ENCODE measurements at places on chromosomes 7 and 10.

DNA sequence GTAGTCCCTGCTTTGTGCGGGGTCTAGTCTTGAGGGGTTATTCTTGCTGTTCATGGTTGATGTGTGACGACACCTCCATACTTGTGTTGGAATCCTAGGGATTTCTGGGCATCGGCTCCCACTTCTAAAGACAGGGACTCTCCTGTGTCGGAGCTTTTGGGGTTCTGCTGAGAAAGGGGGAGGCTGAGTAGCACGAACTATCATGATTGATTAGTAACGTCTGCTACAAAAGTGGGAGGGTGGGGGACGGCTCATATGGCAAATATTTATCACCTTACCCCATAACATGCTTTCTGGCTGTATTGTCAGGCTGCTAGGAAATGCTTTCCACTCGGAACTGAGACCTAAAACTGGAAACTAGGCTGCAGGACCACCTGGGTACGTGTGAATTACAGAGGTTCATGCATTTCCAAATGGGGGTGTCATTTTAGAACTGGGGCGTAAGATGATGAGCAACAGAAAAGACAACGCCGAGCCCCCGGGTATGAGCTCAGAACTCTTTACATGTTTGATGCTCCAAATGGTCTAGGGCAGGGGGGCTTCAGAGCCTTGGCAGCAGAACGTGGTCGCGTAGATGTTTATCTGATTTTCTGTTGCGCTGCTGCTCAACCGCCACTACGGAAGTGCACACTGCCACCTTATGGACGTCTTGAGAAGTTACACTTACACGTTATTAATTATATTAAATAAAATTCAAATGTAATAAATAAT is 15.1 kb upstream of the NME8 start:
- peak; percentile 44 for DNase-seq

DNA sequence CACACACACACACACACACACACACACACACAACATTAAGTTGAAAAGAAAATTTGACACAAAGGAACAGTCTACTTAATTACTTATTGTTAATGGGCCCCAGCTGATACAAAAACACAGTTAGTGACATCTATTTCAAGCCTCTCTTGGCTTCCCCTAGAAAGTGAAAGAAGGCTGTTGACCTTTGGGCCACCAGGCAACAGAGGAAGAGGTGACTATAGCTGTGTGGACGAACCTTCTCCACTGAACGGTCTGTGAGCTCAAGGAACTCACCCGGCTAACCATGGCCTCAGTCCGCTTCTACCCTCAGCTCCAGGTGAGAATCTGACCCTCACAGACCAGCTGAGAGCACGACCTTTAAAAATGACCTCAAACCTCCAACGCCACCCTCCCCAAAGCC is 32.9 kb upstream of the CALN1 start:
- DNase-seq, result no peak

- peak; percentile 13 for DNase-seq
Observed at GRCh38 chr10:79379512-79380124, 32.3 kb downstream of the PPIF start.

GRCh38 chr7:134593530-134594392 is 44.9 kb downstream of the AKR1B15 start:
- no peak for DNase-seq

DNA sequence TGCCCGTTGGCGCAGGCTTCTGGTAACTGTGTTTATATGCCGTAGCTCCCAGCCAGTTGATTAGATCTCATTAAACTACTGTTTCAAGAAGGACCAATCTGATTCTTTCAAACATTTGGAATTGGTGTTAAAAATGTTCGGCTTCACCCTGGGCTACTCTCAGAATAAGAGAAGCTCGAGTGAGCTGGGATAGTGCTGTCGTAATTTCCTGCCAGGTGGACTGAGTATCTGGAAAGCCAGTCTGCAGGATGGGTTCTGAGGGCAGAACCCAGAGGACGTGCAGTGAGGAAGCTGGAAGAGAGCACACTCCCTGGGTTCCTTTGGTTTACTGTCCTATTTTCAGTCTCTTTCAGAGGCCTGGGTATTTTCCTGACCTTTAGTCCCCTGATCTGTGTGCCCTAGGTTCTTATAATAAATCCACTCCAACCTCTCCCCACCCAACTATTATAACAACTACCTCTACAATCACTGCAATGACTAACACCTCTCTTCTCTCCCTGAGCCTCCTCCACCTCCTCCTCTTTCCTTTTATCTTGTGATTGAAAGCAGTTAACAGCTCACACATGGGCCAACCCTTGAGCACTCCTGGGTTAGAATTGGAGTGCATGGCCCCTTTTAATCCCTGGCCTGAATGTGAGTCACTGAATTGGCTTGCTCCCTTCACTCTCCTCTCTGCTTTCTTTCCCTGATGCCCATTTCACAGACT is 63.0 kb downstream of the AOAH start:
- no peak for DNase-seq

DNA sequence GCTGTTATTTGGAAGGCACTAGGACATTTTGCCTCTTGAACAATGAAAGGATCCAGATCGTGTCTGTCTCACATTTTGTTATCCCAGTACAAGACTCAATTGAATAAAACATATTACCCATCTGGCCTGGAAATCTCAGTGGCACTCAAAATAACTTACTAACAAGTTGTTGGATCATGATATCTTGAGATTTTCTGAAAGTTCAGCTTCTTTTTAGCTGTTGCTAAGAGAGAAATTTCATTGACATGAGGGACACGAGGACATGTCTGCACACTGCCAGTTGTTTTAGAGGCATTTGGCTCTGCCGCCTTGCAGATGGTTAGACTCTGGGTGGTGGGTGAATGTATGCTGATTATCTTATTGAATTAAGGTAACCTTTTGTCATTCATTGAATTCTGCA is 41.0 kb downstream of the KAT6B start:
- DNase-seq, result no peak

DNA sequence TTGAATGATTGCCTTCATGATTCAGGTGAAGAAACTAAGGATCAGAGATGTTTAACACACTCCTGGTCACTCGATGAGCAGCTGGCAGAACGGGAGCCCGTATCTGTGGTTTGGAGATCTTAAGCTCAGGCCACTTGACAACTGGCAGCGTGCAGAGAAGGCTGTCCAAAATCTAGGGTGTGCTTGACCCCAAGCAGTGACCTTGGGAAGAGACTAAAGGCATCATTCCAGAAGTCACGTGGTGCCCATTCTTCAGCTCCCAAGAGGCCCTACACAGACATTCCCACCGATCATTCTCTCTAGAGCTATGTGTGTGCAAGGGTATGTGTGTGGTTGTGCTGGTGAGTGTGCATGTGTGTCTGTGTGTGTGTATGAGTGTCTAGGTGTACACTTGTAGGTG is 493.8 kb downstream of the TCERG1L start:
- DNase-seq, result no peak

- DNase-seq, result no peak
Observed at GRCh38 chr7:1940863-1941262, 270.8 kb downstream of the ELFN1 start.

DNA sequence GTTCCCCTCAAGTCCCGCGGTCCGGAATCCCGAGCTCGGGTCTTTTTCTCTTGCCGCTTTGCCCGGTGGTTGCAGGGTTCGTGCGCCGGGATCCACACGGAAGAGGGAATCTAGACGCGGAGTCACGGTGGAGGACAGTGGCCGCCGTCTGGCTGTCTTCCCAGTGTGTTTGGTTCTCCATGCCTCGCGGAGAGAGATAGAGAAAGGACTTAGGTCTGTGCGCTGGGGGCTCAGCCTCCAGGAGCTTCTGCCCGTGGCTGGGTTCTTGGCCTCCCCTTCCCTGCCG is 1.6 kb downstream of the FFAR4 start:
- no peak for DNase-seq

DNA sequence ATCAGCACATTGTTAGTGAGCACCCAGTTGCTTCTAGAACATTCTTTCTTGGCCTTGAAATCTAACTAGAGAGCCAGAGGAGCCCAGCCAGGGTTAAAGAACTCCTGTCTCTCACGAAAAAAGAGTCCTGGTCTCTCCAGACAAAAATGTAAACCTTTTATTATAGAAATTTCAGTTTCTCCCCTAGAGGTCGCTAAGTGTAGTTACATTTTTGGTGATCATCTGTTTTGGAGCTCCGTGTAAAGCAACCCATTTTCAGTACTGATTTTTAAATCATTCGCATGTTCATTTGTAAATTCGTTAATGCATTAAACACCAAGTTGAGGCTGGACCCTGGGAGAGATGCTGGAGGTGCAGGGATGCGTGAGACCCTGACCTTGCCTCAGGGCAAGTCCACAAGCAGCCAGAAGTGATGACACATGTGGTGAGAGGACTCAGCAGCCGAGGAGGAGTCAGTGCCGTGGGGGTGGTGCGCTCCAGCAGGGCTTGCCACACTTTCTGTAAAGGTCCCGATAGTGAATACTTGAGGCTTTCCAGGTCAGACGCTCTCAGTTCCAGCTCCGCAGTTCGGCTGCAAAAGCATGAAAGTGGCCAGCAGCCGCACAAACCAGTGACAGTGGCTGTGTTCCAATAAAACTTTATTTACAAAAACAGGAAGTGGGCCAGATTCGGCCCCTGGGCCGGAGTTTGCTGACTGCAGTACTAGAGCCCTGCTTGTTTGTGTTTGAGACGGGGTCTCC is 578.6 kb upstream of the FOXK1 start:
- no peak for DNase-seq

- no peak for DNase-seq
Observed at GRCh38 chr10:78432583-78432982, 398.9 kb downstream of the RPS24 start.

DNA sequence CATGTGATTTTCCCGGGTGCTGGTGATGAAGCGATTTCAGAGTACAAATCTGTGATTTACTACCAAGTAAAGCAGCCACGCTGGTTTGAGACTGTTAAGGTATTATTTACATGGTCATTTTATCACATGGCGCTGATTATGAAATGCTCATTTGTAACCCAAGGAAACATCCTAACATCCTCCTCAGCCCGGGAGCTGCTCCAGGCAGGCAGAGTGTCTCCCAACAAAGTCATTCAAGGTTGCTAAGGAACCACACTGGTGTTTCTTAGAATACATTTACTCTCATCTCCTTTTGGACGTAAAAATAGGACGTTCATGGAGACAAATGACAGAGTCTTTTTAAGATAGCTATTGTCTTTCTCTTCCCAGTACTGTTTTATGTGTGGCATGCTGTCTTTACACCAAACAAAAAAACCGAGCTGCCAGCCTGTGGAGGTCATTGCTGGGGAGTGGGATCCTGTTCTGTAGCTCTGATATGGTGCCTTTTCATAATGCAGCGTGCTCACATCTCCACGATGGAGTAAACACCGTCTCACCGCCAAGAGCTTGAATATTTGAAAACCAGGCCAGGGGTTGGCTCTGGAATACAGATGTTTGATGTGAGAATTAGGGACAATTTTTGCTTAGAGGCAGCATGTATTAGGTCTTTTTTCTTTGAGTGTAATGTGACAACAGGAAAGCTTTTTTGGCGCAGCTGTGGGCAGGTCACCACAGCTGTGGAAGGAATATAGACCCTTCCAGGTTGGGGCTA is 119.6 kb downstream of the DOCK1 start:
- DNase-seq, result no peak

- DNase-seq, result no peak
Observed at GRCh38 chr7:36851382-36851781, 127.1 kb upstream of the AOAH start.

- no peak for DNase-seq
Observed at GRCh38 chr10:51085204-51085603, 10.9 kb downstream of the PRKG1 start.

DNA sequence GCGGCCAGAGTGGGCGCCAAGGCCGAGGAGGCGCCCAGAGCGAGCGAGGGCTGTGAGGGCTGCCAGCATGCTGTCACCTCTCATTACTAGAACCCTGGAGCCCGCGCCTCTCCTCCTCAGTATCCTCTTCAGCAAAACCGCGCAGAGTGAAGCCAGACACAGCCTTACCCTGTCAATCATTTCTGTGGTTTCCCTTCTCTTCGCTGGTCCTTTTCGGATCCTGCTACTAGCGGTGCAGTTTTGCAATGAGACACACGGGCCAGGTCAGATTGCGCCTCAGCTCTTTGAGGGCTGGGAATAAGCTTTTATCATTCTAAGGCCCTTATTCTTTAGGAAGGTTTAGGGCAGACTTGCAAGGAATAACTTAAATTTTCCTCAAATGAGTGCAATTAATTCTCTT is 55.5 kb upstream of the FAM171A1 start:
- no peak for DNase-seq

DNA sequence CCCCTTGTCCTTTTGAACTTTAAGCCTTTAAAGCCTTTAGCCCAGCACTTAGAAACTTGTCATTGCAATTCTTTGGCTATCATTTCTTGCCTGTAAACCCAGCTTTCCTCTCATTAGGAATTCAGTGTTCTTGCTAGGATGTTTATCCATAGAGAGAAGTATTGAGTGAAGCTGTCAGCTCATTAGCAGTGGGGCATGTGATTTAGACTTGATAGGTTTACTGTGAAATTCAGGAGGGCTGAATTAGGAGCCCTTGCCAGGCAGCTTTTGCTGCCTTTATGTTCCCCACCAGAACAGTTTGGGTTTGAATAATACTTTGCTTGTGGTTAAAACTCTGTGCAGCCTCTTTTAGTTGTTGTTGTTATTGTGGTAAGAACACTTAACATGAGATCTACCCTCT is 39.5 kb downstream of the LHFPL3 start:
- DNase-seq, result no peak

- no peak for DNase-seq
Observed at GRCh38 chr10:21399392-21400035, 126.0 kb downstream of the SKIDA1 start.

GRCh38 chr7:143043391-143043790 is 8.8 kb upstream of the OR6V1 start:
- no peak for DNase-seq

DNA sequence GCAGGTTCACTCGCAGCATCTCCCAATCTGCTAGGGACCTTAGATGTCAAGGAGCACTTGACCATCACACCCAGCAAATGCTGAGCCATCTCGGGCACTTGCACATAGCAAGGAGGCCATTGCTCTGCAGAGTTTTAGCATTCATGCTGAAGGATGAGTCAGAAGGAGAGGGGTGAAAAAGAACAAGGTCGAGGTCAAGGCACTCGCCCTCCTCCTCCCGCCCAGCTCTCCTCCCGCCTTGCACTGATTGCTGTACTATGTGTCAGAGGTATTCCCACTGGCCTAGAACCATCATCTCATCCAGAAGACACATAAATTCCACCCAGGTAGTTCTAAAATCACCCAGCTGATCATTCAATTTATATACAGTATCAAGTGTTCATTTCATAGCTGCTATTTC is 255.1 kb upstream of the SP4 start:
- no peak for DNase-seq

GRCh38 chr10:89120931-89121763 is 86.0 kb downstream of the CH25H start:
- DNase-seq, result no peak

GRCh38 chr7:156657681-156658080 is 17.1 kb downstream of the RNF32 start:
- DNase-seq, result no peak

GRCh38 chr10:132461103-132461682 is 64.2 kb downstream of the PWWP2B start:
- no peak for DNase-seq
